ENCODE measurements at places on chromosomes 13 and 19. TPM values are rescaled to one million over a fixed set of nuclear protein-coding genes. Genes with fewer than 3 reads are reported as not detected.

DNA sequence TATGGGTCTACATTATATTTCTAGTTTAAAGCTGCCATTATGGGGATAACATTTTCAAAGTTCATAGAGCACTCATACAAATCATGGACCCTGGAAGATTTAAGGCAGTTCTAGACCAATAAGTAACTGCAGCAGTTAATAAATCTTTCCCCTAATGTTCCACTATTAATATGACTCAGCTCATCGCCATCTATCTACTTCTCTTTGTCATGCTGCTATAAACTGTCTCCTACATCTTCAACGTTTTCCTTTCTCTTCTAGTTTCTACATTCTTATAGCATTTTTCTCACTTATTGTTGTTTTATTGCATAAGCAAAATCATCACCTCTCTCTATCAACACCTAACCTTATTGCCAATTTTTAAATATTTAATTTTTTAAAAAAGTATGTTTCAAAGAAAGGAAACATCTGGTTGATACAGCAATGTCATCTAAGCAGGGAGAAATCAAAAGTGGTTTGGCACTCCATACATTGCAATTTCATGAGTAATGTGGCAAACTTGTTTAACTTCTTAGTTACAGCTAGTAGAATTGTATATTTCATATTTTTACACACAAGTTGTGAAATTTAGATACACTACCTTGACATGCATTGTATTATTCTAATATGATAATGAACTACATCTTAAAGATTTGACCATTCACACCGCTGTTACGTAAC is 1500.4 kb upstream of the MIR17HG start:
- DNase-seq = no peak
- no peaks in the 10 kb centered on the region for H3K36me3 ChIP-seq
- no peaks in the 10 kb centered on the region for H3K4me1 ChIP-seq
- no peaks in the 10 kb centered on the region for H3K27me3 ChIP-seq

- H3K27ac ChIP-seq = peak overlapping the region; percentile 81
- DNase-seq = peak; percentile 86
- no peak overlapping the region for H3K4me3 ChIP-seq
- peaks cover 29% of the 10 kb centered on the region for H3K4me1 ChIP-seq
Observed at GRCh38 chr13:110536006-110536693, 25.4 kb downstream of the RAB20 start.

- H3K36me3 ChIP-seq = no peaks in the 10 kb centered on the region
- no peak overlapping the region for H3K27ac ChIP-seq
- H3K4me3 ChIP-seq = no peak overlapping the region
- H3K4me1 ChIP-seq = peaks cover 30% of the 10 kb centered on the region
- no peak for DNase-seq
- H3K27me3 ChIP-seq = no peaks in the 10 kb centered on the region
Observed at GRCh38 chr13:26965952-26966700, 205.5 kb downstream of the USP12 start.

GRCh38 chr19:40565910-40566495 is 10.7 kb upstream of the SHKBP1 start:
- no peak overlapping the region for H3K27ac ChIP-seq
- H3K4me1 ChIP-seq = peaks cover 7% of the 10 kb centered on the region
- no peaks in the 10 kb centered on the region for H3K36me3 ChIP-seq
- peaks cover 51% of the 10 kb centered on the region for H3K27me3 ChIP-seq

GRCh38 chr19:51710163-51710562 is 13.6 kb downstream of the HAS1 start:
- peaks cover 6% of the 10 kb centered on the region for H3K27me3 ChIP-seq
- H3K36me3 ChIP-seq = peaks cover 30% of the 10 kb centered on the region
- H3K4me3 ChIP-seq = no peak overlapping the region
- no peak overlapping the region for H3K27ac ChIP-seq

Gene CBLC
- not detected for total RNA-seq

Gene SUGP1
- 59.3 TPM for total RNA-seq

Gene NLRP13
- total RNA-seq = not detected

Gene HSD17B14
- 14.7 TPM for total RNA-seq
